Activated CD8-positive, alpha-beta memory T cell treated with anti-CD3 and anti-CD28 coated beads for 1 hour (primary cell): ENCODE measurements at places on chromosomes 1 and 21.

GRCh38 chr1:84510668-84511067 lies 4.3 kb upstream of the GNG5 start:
- no peak for DNase-seq

GRCh38 chr1:92543131-92544055 lies 56.7 kb upstream of the GFI1 start:
- no peak for DNase-seq

DNA sequence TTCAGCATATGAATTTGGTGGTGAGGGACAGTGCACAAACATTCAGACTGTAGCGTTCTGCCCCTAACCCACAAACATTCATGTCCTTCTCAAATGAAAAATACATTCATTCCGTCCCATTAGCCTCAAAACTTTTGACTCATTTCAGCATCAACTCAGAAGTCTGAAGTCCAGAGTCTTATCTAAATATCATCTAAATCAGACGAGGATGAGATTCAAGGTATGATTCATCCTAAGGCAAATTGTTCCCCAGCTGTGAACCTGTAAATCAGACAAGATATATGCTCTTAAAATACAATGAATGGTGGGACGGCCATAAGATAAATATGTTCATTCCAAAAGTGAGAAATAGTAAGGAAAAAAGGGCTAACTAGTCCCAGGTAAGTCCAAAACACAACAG lies 1195.6 kb upstream of the ADGRL4 start:
- no peak for DNase-seq

DNA sequence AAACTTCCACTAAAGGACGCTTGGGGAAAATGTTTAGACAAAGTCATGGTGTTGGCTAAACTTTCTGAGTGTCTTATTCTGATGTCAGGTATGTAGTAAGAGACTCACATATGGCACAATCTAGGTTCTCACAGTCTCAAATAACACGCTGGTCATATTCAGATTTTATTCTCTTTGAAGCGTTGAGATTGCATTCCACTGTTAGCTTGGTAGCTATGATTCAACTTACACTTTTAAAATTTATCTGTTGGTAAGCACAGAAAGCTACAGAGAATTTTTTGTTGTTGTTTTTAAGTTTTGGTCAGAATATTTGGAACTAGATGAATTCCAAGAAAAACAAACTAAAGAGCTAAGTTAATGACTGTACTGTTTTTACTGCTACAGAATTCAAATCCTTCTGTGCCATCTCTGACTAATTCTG lies 126.7 kb downstream of the PRRX1 start:
- no peak for DNase-seq

GRCh38 chr1:89279011-89279466 lies 6.4 kb upstream of the GBP5 start:
- DNase-seq, result no peak

DNA sequence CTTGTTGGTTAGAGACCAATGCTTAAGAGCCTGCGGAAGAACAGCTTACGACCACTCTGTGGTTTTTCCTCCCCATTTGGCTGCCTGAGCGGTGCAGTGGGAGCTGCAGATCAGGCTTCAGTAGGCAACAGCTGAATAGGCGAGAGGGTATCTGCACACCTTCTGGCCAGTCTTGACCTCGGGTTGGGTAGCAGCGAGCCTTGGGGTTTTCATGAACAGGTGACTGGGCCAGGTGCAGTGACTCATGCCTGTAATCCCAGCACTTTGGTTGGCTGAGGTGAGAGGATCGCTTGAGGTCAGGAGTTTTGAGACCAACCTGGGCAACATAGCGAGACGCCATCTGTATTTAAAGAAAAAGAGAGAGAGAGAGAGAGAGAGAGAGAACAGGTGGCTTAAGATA lies 41.0 kb downstream of the NENF start:
- no peak for DNase-seq

DNA sequence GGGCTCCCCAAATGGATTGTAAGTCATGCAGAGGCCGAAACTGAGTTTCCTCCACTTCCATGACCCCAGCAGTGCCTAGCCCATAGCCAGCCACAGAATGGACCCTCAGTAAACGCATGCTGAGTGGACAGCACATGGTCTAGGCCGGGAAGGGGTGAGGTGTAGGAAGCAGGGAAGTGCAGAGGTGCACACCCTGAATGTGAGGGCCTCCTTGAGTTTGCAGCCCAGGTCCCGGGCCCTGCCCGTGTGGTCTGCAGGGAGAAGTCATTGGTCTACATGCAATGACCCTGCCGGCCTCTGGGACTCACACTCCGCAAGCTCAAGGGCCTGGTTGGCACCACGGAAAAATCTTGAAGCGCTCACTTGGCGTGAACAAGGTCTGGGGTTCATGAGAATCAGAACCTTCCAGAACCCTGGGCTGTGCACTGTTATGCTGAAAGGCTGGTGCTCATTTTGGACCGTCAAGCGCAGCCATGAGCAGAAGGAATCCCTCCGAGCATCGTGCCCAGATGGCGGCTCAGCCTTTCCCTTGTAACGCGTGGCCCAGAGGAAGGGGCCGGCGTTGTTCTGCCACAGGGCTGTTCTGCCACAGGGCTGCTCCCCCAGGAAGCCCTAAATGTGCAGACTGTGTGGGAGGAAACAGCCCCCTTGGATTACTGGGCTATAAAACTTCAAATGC lies 66.4 kb downstream of the PSMG1 start:
- DNase-seq, result no peak

DNA sequence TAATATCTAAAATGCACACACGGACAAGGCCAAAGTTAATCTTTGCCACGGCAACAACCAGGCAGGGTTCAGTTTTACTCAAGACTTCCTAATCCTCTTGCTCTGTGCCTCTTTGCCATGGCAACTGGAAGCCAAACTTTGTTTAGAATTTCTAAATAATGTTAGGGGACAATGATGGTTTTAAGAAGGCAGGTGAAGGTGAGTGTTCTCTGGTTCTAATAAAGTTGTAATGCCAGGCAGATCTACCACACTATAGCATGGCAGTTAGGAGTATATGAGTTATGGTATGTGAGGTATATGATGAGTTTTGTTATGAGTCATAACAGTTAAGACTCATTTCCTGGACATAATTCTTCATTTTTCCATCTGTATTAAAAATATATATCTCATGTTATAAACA lies 2.7 kb downstream of the PTPRC start:
- no peak for DNase-seq

GRCh38 chr1:58592522-58593134 lies 15.6 kb upstream of the TACSTD2 start:
- DNase-seq, result no peak

- no peak for DNase-seq
These were observed 20.8 kb downstream of the CR1 start for GRCh38 chr1:207516729-207517128.

GRCh38 chr1:97210307-97210706 lies 488.7 kb downstream of the PTBP2 start:
- DNase-seq, result no peak
